ENCODE measurements at places on chromosomes 7 and 10.

GRCh38 chr10:118927321-118927720 lies 102.2 kb upstream of the NANOS1 start:
- no peak for DNase-seq

GRCh38 chr10:8563478-8563877 lies 509.0 kb downstream of the GATA3 start:
- DNase-seq = no peak

- DNase-seq = no peak
These were observed 191.1 kb upstream of the LRGUK start for GRCh38 chr7:133936074-133936473.

DNA sequence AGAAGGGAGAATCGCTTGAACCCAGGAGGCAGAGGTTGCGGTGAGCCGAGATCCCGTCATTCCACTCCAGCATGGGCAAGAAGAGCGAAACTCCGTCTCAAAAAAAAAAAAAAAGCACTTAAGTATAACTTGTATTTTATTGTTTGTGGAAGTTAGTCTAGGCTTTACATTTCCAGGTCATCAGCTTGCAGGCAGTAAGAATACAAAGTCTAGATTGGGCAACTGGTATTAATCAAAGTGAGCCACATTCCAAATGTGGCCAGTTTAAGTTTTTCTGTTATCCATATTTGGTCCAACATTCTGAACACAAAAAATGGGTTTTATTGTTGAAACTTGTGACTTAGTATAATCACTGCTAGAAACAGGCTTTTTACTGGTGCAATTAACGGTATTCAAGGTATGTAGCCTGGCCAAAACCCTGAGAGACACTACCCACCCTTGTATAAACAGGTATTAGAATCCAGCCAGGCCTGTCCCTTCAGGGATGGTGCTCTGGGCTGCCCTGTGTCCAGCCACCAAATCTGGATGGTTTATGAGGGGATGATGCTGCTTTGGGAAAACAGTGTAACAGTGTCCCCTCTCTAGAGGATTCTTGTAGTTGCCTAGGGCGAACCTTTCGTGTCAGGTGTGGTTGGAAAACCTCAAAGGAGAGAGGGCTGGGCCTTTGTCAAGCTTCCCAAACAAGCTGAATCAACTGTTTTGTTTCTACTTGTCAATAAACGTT lies 122.1 kb upstream of the EFCAB10 start:
- no peak for DNase-seq

- peak; percentile 84 for DNase-seq
These were observed 2.0 kb upstream of the HEPACAM2 start for GRCh38 chr7:93228302-93228701.

DNA sequence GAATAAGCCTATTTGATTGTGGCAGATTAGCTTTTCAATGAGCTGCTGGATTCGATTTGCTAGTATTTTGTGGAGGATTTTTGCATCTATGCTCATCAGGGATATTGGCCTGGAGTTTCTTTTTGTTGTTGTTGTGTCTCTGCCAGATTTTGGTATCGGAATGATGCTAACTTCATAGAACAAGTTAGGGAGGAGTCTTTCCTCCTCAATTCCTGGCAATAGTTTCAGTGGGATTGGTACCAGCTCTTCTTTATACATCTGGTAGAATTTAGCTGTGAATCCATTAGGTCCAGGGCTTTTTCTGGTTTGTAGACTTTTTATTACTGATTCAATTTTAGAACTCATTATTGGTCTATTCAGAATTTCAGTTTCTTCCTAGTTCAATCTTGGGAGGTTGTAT lies 43.4 kb upstream of the KLF14 start:
- DNase-seq = no peak

GRCh38 chr10:35460852-35461460 lies 124.6 kb downstream of the CCNY start:
- peak; percentile 26 for DNase-seq

- DNase-seq = peak; percentile 87
These were observed 14.2 kb upstream of the CAMK2G start for GRCh38 chr10:73888514-73888913.

GRCh38 chr7:66913118-66914037 lies 7.6 kb upstream of the TMEM248 start:
- DNase-seq = peak; percentile 90

- no peak for DNase-seq
These were observed 107.3 kb downstream of the AHR start for GRCh38 chr7:17405786-17406185.

DNA sequence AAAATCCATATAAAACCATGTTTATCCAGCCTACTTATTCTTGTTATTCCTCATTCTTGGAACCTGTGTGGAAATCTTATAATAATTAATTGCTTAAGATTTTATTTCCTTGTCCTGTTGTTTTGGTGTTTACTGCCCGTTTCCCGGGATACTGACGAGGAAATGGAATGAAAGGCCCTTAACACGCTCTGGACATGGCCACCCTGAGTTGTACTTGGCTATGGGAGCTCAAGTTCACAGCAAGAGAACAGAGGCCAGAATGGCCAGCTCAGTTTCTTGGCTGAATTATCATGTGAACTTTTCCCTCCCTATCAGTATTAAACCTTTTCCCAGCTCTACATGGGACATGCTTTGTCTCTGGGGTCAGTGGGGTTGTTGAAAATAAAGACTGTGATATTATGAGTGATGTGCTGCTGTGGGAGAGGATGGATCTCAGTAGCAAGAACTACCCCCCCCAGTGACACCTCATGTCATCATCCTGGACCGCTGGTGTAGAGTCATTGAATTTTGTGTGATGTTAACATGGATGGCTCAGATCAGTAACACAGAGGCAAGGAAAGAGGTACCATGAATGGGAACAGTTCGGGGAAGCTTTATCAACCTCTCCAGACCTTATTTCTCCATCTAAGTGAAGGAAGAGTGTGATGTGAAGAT lies 87.0 kb upstream of the IGFBP3 start:
- DNase-seq = no peak

- DNase-seq = no peak
These were observed 346.9 kb upstream of the PRKCQ start for GRCh38 chr10:6926971-6927370.

GRCh38 chr10:58998924-58999713 lies 177.3 kb upstream of the PHYHIPL start:
- no peak for DNase-seq

- no peak for DNase-seq
These were observed 8.8 kb downstream of the HGF start for GRCh38 chr7:81761031-81761430.

DNA sequence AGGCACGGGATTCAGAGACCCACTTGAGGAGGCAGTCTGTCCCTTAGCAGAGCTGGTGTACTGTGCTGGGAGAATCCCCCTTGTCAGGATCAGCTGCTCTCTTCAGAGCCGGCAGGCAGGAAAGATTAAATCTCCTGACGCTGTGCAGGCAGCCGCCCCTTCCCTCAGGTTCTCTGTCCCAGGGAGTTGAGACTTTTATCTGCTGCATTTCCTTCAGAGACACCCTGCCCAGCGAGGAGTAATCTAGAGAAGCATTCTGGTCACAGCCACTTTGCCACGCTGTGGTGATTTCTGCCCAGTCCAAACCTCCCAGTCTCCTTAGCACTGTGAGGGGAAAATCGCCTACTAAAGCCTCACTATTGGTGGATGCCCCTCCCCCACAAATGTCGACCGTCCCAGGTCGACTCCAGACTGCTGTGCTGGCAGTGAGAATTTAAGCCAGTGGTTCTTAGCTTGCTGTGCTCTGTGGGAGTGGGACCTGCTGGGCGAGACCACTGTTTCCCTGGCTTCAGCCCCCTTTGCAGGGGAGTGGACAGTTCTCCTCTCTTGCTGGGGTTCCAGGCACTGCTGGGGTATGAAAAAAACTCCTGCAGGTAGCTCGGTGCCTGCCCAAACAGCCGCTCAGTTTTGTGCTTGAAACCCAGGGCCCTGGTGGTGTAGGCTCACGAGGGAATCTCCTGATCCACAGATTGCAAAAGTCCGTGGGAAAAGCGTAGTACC lies 265.4 kb downstream of the ZWINT start:
- no peak for DNase-seq

GRCh38 chr10:70898687-70899086 lies 10.3 kb upstream of the PCBD1 start:
- DNase-seq = no peak

DNA sequence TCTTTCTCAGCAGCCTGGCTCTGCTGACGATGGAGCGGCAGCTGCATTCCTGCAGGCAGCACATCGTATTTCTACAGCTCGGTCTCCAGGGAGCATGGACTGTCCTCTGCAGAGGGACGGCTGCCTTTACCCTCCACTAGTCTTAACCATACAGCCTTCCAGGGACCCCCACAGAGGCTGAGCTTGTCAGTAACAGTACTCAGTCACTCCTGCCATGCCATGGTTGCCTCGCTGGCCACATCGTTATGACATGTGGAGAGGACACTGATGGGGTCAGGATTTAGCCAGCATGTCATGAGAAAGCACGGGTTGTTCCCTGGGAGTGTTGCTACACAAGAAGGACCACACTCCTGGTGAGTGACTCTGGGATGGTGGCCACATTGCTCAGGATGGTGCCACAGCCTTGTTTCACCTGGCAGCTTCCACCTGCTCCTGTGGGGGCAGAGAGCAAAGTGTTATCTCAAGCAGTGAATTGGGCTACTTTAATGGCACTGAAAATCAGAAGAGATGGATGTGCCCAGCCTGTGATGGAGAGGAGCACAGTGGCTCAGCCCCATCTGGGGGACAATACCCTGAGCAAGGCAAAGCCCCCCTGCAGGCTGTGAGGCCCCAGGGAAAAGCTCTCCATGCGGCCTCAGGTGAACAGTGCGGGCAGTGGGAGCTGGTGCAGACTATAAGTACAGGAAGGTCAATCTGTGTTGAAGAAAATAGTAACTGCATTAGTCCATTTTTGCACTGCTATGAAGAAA lies 443.9 kb downstream of the TCERG1L start:
- no peak for DNase-seq

DNA sequence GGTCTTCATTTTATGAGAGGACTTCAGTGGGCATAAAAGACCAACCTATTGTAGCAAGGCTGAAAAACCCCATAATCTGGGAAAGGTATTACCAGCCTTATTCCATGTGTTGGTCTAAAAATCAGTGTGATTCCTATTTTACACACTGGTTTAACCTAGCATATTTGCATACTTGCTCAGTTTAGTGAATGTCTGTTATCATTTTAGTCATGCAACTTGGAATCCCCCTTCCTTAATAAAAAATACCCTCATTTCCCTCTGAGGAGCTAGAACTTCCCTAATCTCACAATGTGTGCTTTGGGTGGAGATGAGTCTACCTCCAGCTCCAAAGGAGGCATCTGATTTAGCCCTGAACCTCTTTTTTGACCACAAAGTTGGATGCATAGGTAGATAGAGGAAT lies 312.8 kb upstream of the SORCS1 start:
- DNase-seq = no peak

GRCh38 chr7:30251708-30252329 lies 32.6 kb upstream of the ZNRF2 start:
- no peak for DNase-seq

DNA sequence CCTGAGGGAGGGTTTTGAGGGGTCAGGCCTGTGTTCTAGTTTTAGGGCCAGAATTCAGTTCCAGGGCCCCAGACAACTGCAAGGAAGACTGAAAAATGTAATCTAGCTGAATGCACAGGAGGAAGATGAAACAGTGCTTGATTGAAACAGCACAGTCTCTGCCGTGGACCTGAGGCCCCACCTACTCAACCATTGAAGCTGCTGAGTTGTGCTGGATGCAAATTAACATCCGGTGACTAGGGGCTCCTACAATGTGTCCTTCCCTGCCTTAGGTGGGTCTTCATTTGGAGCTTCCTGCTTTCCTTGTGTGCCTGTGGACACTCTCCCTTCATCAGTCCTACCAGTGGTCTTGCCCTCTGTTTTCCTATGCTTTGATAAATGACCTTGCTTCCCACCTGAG lies 5.7 kb downstream of the GLRX3 start:
- DNase-seq = no peak

GRCh38 chr10:80075781-80076180 lies 2.7 kb upstream of the TMEM254 start:
- DNase-seq = no peak

DNA sequence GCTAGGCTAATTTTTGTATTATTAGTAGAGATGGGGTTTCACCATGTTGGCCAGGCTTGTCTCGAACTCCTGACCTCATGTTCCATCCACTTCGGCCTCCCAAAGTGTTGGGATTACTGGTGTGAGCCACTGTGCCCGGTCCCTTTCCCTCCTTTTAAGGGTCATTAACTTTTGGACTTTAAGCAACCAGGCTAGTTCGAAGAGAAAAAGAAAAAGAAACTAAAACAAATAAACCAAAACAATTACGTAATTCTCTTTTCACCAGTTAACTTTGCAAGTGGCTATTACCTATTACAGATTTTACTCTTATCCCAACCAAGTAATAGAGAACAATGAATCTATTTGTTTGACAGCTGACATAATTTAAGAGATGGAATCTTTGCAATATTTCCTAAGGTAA lies 72.8 kb upstream of the SEMA3C start:
- DNase-seq = no peak

- DNase-seq = no peak
These were observed 2.7 kb downstream of the KRIT1 start for GRCh38 chr7:92242972-92243371.

GRCh38 chr10:63421591-63421990 lies 44.2 kb downstream of the JMJD1C start:
- no peak for DNase-seq

DNA sequence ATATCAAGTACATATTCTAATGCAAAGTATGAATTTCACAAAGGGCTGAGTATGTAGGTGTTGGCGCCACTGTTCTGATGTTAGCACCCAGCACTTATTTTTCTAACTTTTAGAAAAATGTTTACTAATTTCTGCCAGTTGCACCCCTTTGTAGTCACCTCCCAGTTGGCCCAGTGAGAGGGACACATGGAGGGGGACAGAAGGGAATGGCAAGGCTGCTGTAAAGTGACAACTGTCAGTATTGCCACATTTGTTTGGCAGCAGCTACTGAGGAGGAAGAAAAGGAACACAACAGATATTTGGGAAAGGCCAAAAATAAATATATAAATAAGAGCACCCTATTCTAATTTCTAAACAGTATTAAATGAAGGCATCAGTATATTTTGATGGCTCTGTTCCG lies 57.3 kb downstream of the ANK3 start:
- no peak for DNase-seq

- no peak for DNase-seq
These were observed 336.3 kb downstream of the KCNMA1 start for GRCh38 chr10:77301305-77301730.

DNA sequence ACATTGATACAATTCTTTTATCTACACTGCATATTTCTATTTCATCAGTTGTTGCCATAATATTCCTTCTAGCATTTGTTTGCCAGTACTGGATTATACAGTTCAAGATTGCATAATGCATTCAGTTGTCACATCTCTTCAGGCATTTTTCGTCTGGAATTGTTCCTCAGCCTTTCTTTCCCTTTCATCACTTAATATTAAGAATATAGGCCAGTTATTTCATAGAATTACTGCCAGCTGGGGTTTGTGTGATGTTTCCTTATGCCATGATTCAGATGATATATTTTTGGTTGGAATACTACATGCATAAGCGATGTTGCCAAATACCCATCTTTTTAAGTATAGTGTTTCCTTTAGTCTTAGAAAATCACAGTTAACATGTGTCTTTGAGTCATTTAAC lies 20.8 kb downstream of the KIFBP start:
- no peak for DNase-seq
